Activated CD8-positive, alpha-beta memory T cell treated with anti-CD3 and anti-CD28 coated beads, Interleukin-2, amount 50 U/mL, for 4 hours (primary cell): ENCODE measurements at places on chromosomes 6 and 20.
A peak's percentile ranks its signal among the peaks of the same experiment; 100 is the strongest.

DNA sequence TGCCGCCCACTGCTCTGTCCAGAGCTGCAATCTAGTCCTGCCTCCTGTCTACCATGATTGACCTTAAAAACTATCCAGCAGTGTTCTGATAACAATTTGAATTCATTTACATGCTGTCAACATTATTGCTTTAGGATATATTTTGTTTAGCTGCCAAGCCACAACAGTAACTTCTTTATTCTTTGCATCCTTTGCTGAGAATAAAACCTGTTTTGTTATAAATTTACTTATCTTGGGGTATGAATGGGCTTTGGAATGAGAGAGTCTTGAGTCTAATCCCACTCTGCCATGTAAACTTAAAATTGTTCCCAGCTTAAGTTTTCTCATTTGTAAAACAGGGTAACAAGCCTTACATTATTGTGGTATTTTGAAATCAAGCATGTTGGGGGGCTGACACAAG is 116.4 kb downstream of the FLRT3 start:
- no peak for DNase-seq

GRCh38 chr6:3233904-3234303 is 6.5 kb upstream of the TUBB2B start:
- no peak for DNase-seq

GRCh38 chr6:5274231-5274630 is 12.9 kb downstream of the FARS2 start:
- no peak for DNase-seq

DNA sequence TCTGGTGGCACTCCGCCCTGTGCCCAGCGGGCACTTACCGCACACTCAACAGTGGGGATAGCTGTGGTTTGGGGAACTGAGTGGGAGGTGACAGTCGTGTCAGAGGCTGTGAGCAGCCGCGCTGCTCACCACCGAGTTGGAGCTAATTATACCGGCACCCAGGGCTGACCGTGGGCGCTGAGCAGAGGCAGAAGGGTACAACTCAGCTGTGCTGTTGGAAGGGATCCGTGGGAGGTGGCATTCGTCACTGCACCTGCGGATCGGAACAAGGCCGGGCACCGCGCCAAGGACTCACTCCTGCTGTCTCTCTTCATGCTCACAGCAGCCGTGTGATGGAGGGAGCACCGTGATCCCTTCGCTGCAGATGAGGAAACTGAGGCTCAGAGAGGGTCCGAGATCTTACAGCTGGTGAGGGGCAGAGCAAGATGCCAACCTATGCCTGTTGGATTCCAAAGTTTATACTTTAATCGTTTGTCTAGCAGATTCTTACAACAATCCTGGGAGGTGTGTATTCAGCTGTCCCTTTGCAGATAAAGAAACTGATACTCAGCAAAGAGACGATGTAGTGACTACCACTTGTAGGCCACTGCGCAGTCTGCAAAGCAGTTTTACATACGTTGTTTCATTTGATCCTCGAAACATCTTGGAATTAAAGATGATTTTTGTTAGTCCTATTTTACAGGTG is 713 bp upstream of the ELMO2 start:
- DNase-seq: peak; percentile 92

GRCh38 chr20:14761903-14762302 is 424.5 kb upstream of the FLRT3 start:
- no peak for DNase-seq

- DNase-seq: no peak
Observed at GRCh38 chr20:45339084-45339483, 9.1 kb downstream of the SDC4 start.

GRCh38 chr20:45969712-45970634 is 2.0 kb downstream of the ZNF335 start:
- DNase-seq: no peak

DNA sequence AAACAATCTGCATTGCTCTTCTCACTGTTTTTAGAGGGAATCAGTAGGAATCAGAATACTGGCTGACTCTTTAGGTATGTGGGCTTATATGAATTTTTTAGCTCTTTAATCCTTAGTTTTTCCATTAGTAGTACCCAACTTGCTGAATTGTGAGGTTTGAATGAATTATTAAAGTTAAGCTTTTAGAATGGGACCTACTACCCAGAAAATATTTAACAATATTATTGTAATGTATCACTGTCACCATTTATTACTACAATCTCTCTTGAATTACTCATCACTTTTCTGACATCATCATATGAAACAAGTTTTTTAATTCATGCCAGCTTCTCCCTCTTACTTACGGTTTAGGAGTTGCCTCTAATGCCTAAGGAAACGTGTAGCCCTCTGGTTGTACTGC is 212.7 kb downstream of the BCKDHB start:
- no peak for DNase-seq

GRCh38 chr6:68086199-68086598 is 548.9 kb upstream of the ADGRB3 start:
- DNase-seq: no peak

DNA sequence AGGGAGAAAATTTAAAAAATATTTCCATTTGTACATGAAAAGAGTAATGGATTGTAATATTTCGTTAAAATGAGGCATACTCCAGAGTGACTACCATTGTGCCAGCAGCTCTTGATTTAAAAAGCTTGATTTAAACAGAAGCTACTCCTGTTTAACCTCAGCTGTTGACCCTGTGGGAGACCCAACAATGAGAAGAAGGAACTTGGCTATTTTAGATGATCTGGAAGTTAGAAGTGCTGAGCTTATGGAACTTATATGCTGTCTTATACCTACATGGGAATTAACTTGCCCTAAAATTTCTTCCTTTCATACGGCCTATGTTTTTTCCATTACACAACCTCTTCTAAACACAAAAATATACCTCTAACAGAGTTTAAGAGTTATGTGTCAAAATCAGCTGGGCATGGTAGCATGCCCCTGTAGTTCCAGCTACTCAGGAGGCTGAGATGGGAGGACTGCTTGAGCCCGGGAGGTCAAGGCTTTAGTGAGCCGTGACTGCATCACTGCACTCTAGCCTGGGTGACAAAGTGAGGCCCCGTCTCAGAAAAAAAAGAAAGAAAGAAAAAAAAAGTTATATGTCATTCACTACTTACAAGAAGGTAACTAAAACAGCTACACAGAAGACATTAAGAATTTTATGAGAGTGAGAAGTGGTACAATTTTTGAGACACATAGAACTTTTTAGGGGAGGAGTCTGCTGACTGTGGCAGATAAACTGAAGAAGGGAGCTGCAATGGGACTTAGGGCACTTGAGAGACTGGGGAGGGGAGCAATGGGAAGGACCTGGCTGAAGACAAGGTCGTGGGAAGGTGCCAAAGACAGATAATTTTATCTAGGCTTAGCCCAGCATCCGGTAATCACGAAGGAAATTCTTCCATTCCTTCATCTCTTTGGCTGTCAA is 139.9 kb downstream of the MYB start:
- DNase-seq: no peak

DNA sequence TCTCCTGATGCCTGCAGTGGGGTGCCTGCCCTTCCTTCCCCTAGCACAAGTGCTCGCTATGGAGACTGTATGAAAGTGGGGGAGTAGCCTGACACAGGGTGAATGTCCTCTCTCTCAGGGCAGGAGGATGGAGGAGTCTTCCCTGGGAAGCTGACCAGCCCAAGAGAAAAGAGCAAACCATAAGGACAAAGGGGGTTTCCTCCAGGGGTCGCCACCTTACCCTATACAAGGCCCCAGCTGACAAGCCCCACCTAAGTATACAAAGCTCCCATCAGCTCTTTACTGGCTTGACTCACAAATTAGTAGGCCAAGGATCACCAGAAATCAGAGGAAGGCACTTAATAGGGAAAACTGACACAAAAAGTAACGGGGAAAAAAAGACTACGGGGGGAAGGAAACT is 54.1 kb downstream of the PLAGL1 start:
- no peak for DNase-seq

GRCh38 chr6:36563237-36563927 is 16.1 kb upstream of the STK38 start:
- no peak for DNase-seq

- no peak for DNase-seq
Observed at GRCh38 chr6:3949521-3949920, 100.3 kb downstream of the FAM50B start.

GRCh38 chr6:133275213-133275612 is 34.1 kb downstream of the EYA4 start:
- no peak for DNase-seq
